ENCODE measurements at places on chromosomes 4 and X.

- DNase-seq: no peak
Observed at GRCh38 chr4:166941629-166942028, 292.7 kb downstream of the SPOCK3 start.

GRCh38 chrX:150769408-150769807, 76.2 kb downstream of the MTMR1 start:
- no peak for DNase-seq

DNA sequence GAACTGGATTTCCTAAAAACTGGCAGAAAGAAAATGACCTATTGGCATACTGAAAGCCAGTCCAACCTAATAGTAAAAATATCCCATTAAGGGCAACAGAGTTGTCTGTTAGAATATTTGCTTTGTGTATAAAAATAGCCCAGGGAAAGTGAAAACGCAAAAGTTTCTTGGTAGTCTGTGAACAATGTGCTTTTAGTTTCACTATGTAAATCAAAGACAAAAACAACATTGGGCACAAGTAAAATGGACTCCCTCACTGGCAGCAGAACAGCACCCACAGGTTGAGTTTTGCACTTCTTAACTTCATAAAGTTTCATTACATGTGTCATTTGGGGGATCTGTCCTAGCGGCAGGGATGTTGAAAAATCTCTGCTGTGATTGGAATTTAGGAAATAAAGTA, 4.3 kb upstream of the FGG start:
- DNase-seq: no peak

DNA sequence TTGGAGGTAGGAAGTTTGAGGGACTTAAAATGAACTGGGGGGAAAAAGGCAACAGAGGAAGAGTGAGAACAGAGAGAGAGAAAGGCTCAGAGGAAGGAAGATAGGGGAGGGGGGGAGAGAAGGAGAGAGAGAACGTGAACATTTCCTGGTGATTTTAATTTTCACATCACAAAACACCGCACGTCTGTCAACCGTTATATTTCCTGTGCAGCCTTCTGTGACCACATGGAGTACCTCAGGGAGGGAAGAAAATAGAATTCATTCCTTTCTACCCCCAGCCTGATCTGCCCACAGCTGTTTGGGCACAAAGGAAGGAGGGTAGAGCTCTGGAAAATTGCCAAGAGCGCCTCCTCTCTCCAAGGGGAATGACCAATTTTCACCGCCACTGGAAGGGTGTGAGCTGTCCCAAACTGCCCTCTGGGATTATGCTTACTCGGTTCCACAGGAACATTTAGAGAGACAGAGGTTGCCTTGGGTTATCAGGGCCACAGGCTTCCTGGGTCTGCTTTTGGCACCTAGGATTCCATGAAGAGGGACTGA, 135.7 kb upstream of the MAMLD1 start:
- no peak for DNase-seq

DNA sequence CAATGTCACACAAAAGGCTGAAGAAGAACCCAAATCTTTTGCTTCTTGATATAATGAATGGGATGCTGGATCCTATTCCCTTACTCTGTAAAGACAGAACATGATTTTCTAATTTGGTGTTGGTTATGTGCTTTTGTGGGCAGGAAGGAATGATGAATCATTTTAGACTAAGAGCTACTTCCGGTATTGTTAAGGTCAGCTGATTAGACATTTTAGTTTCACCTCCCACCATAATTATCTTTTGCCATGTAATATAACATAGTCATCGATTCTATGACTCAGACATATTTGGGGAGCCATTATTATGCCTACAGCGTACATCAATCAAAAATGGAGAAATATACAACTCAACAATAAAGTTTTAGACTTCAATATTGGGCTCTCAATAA, 265.3 kb downstream of the ZNF674 start:
- DNase-seq: no peak

DNA sequence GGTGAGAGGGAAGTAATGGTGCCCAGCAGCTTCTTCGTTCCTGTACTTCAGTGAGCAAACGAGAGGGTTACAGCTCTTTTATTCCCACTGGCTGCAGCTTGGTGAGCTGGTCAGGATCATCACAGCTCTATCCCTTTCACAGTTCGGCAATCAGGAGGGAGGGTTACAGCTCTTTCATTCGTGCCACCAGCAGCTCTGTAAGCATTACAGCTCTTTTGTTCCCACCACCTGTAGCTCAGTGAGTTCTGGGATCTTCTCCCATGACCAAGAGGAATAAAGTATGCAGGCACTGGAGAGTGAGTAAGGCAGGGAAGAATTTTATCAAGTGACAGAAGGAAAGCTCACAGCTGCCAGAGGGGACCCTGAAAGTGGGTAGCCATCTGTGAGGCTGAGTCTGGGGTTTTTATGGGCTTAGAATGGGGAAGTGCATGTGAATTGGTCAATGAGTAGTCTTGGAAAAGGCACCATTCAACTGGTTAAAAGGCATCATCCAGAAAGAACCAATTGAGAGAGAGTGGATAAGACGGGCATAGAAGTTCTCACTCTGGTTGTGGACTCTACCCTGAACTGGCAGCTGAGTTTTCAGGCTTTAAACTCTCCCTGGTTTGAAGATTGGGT, 123.7 kb downstream of the COX18 start:
- DNase-seq: no peak

GRCh38 chrX:134847133-134847532, 143.7 kb upstream of the SMIM10 start:
- DNase-seq: no peak

DNA sequence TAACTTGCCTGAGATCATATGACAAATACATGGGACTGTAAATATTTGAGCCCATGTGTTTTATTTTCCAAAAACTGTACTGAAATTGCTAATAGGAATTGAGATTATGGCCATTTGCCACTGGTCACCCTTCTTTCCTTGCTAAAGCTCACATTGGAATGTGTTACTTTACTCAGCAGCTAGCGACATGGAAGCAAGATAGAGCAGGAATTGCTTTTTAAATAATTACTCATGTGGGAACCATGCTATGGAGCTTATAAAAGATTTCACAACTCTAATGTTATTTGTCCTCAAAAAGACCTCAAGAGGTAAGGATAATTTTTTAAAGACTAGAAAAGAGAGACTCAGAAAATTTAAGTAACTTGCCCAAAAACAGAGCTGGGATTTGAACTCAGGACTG, 48.8 kb upstream of the AFAP1 start:
- DNase-seq: no peak

- DNase-seq: no peak
Observed at GRCh38 chr4:164847967-164848649, 28.9 kb upstream of the APELA start.

DNA sequence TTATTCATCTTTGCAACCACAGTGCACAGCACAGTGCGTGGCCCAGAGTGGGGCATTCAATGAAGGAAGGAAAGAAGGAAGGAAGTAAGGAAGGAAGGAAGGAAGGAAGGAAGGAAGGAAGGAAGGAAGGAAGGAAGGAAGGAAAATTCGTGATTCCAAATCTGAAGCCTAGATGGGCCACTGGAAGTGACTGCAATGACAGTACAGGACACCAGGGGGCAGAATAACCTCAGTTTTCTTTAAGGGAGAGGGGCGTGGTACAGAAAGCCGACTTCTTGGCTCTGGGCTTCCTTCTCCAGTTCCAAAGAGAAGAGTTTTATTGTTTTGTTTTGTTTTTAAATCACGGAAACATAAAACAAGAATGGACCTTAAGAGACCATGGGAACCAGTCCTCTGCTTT, 47.8 kb downstream of the APLN start:
- peak; percentile 71 for DNase-seq

- no peak for DNase-seq
Observed at GRCh38 chr4:170988446-170988845, 824.8 kb upstream of the GALNTL6 start.

GRCh38 chrX:30301963-30302362, 7.2 kb downstream of the NR0B1 start:
- DNase-seq: peak; percentile 35

- no peak for DNase-seq
Observed at GRCh38 chrX:5536261-5536660, 692.4 kb downstream of the NLGN4X start.

GRCh38 chrX:48854898-48855297, 19.5 kb upstream of the PCSK1N start:
- peak; percentile 11 for DNase-seq

- no peak for DNase-seq
Observed at GRCh38 chrX:72051589-72051988, 80.1 kb downstream of the RTL5 start.

- no peak for DNase-seq
Observed at GRCh38 chrX:24208496-24209240, 59.1 kb downstream of the ZFX start.

- DNase-seq: no peak
Observed at GRCh38 chr4:163350672-163351071, 7.0 kb downstream of the NPY5R start.

DNA sequence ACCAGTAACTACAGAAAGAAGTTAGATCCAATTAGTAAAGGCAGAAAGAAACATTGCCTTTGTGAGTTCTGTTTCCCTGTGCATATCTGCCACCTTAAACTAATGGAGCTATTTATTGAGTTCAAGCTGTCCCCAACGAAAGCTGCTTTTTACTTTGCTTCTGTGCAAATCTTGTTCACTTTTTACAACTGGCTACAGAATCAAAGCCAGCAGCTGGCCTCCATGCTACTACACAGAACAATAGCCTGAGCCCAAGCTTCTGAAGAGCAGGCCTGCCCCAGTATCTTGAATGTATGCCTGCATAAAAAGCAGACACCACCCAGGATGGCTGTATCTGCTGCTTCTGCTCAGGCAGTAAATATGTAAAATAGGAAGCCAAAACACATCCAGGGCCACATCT, 28.1 kb downstream of the ANK2 start:
- DNase-seq: no peak

GRCh38 chr4:165628572-165628971, 244.5 kb upstream of the TLL1 start:
- no peak for DNase-seq

DNA sequence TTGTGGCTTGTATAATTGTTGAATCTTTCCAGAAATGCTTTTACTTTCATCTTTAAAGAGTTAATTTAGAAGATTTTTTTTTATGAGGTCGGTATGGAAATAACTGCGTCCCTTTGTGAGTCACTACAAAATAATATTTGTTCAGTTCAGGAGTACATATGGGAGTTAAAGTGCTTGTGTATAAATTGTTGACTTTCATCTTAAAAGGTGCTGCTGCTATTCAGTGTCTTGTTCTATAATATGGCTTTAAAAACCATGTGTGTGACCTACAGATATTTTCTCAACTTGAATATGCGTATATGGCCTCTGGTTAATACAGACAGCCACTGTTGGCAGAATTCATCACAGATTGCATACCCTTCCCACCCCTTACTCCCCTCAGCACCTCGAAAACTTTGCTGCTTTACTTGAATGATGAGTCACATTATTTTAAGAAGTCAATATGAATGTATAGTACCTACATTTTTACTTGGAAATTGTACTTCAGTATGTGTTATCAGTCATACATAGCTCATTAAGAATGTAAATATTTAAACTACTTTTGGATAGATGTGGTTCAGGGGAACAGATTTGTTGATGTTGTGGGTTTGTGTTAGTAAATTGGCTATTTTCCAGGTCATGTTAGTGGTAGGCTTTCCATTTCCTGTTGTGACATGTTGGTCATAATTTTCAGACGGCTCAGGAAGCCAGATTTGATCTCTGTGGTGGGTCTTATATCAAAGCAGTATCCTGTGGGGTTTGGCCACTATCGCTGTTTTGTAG, 1.5 kb downstream of the CLCN3 start:
- no peak for DNase-seq

GRCh38 chr4:125780164-125780563, 465.4 kb downstream of the FAT4 start:
- peak; percentile 39 for DNase-seq

GRCh38 chr4:172584816-172585215, 583.8 kb upstream of the GALNT7 start:
- no peak for DNase-seq

- no peak for DNase-seq
Observed at GRCh38 chrX:25043192-25043591, 27.4 kb upstream of the ARX start.

DNA sequence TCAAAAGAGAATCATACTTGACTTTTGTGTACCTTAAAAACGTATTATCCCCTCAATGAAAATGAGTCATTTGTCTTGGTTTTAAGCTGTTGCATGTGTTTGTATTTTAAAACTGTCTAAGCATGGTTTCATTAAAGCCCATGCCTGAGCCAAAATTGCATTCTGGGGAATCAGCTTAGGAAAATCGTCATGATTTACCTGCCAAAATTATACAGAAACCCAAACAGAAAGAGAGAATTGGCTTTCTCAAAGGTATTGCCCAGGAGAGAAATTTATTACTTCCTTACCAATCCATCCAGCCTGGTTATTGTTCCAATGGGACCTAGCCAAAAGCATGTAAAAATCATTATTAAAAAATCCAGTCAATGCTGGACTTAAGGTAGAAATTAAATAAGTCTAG, 37.6 kb downstream of the GPR174 start:
- DNase-seq: no peak

DNA sequence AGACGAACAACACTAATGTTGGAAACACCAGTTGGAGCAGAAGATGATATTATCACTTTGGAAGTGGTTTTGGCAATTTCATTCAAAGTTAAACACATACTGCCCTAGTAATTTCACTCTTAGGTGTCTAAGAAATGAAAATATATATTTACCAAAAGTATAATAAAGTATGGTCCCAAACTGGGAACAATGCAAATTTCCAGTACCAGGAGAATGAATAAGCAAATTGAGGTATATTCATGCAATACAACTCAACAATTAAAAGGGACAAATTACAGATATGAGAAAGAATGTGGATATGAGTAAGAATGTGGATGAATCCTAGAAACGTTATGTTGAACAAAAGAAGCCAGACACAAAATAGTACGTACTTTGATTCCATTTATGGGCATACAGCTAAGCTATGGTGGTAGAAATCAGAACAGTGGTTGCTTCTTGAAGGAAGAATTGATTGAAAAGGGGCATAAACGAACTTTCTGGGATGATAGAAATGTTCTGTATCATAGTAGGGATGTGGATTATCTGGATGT, 10.0 kb downstream of the ELMOD2 start:
- no peak for DNase-seq

DNA sequence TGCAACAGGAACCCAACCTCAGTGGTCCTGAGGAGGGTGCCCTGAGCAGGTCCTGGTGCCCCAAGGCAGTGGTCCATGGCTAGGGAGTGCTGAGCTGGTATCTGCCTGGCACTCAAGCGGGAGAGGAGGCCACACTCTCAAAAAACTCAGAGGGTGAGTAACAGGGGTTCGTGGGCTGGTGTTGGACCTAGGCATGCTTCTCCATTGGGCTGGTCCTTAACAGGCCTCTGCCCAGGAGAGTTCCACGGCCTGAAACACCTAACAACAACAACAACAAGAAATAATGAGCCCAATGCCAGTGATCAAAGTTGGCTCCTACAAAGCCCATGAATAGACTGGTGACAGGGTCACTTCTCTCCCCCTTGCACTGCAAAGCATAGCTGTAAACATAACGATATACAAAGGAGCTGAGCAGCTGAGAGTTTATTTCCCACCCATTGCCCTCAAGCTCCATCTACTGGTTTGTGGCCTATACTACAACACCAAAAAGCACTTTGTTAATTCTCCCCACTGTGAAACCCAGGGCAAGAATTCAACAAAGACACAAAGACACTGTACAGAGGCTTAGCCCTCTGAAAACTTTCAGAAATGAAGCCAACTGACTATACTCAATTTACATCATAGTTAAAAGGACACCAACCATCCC, 736.1 kb upstream of the ADGRL3 start:
- peak; percentile 10 for DNase-seq

All from cardiac muscle cell (in vitro differentiated cells and primary cell).